ENCODE measurements at places on chromosomes 16 and 17.

- peak; percentile 40 for DNase-seq
Measured at GRCh38 chr16:49643429-49644144, 212.3 kb downstream of the ZNF423 start.

DNA sequence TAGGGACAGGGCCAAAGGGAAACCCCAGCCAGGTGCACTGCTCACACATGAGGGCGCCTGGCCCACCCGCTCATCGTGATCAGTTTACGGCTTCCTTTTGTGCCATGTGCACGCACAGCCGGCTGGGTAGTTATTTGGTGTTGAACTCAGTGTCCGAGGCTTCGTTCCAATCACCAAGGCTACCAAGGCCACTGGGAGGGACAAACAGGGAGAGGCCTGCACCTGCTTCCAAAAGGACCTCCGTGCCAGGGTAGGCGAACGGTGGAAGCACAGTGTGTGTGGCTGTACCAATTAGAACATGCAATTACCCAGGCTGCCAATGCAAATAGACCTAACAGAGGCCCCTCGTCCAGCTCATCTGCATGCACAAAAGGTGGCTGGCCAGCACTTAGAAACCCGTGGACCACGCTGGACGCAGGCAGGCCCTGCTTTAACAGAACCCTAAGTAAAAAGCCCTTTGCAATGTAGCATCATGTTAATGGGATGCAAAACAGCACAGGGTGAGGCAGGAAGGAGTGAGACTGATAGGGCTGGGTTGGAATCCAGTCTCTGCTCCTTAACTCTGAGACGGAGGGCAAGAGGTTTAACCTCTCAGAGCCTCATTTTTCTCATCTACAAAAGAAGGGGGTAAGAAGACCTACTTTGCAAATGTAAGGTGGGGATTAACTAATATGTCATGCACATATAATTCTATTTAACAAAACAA lies 204.0 kb downstream of the XYLT1 start:
- no peak for DNase-seq

GRCh38 chr16:79902351-79902750 lies 301.8 kb upstream of the MAF start:
- no peak for DNase-seq

- DNase-seq: no peak
Measured at GRCh38 chr16:77686385-77686784, 35.9 kb upstream of the NUDT7 start.

- no peak for DNase-seq
Measured at GRCh38 chr17:47690121-47690520, 3.8 kb upstream of the TBKBP1 start.

- no peak for DNase-seq
Measured at GRCh38 chr17:67759355-67760171, 41.8 kb downstream of the NOL11 start.

- DNase-seq: no peak
Measured at GRCh38 chr16:23155445-23156049, 6.3 kb upstream of the USP31 start.

DNA sequence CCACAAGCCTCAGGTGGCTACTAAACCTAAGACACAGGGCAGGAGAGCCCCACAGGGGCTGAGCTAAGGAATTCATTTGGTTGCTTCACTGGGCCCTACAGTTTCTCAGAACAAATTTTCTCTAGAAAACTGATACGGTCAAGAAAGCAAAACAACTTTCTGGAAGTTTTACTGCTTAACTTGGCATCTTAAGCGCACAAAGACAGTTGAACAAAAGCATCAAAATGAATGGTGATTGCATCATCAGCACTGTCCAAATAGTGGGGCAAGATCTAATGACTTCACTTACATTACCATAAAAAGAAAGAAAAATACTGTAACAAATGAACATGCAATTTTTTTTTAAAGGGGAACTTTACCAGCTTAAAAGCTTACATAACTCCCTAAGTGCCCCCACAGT lies 47.6 kb downstream of the XPO6 start:
- DNase-seq: no peak

DNA sequence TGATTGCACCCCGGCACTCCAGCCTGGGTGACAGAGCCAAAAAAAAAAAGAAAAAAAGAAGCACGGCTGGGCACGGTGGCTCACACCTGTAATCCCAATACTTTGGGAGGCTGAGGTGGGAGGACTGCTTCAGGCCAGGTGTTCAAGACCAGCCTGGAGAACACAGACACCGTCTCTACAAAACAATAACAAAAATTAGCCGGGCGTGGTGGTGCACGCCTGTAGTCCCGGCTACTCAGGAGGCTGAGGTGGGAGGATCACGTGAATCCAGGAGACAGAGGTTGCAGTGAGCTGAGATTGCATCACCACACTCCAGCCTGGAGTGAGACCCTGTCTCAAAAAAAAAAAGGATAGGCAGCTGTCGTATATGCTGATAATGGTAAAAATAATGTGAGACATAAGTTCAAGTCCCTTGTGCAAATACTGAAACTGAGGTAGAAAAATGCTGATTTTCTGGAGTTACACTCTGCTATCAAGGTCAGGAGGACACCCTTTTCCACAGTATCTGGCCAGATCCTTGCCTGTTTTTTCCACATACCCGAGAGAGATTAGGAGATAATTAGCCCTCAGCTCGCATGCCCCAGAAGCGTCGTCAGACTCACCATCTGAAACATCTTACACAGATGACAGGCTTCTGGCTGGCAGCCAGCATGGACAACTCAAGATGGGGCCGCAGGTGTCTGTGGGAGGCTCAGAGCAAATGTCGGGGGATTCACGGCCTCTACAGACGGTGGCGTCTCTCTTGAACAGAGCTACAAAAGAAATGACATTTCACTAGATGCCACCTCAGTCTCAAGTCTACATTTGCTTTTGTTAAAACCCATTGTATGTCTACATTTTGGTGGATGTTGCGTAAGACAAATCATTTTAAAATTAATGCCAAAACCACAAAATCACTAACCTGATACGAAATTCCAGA lies 36.8 kb downstream of the WDR45B start:
- no peak for DNase-seq

DNA sequence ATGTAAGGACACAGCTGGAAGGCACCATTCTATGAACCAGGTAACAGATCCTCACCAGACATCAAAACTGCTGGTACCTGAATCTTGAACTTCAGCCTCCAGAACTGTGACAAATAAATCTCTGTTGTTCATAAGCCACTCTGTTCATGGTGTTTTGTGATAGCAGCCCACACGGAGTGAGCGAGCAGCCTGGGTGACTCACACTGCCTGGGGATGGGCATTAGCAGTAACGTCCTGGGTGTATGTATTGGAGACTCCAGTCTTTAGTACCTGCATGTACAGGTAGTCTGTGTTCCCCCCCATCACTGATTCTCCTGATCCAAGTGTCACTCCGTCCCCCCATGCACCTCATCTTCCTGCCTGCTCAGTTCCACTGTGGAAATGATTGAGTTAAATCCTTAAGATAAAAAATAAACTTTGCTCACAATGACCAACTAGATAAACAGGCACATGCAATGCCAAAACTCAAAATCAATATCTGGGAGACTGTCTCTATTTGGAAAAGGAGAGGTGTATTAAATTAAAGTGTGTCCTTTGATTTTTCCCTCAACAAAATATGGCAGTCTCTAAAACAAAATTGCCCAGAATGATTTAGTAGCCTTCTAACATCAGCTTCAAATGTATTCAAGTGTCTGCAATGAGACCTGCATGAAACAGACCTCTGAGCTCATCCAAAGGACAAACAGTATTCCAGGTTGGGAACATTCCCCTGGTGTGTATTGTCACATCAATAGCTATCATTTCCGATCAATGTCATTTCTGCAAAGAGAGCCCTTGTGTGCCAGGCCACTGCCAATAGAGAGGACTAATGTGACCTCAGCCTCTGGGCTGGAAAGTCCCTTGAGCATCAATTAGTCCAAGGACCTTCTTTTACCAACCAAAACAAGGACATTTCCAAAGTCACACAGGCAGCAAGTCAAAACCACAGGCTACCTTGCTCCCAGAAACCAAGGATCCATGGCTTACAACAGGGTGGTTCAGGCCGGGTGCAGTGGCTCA lies 12.2 kb upstream of the VAT1L start:
- no peak for DNase-seq

GRCh38 chr16:49504023-49504364 lies 130.4 kb downstream of the C16orf78 start:
- DNase-seq: no peak

- DNase-seq: no peak
Measured at GRCh38 chr17:43562679-43563599, 16.8 kb upstream of the ETV4 start.

- DNase-seq: no peak
Measured at GRCh38 chr17:38747463-38748148, 530 bp downstream of the PCGF2 start.

DNA sequence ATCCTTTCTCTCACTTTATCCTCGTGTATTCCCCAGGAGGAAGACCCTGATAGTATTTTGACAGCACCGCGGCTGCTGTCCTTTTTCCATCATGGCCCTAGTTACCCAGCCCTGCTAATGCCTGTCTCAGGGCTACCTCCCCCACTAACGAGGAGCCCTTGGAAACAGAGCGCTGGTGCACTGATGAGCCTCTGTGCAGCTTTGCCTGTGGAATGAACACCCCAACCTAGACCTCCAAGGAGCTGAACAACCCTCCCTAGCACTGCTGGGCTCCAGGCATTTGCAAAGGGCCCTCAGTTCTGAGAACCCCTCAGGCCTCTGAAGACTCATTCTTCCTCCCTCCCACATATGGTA lies 23.3 kb upstream of the CCL1 start:
- DNase-seq: no peak

DNA sequence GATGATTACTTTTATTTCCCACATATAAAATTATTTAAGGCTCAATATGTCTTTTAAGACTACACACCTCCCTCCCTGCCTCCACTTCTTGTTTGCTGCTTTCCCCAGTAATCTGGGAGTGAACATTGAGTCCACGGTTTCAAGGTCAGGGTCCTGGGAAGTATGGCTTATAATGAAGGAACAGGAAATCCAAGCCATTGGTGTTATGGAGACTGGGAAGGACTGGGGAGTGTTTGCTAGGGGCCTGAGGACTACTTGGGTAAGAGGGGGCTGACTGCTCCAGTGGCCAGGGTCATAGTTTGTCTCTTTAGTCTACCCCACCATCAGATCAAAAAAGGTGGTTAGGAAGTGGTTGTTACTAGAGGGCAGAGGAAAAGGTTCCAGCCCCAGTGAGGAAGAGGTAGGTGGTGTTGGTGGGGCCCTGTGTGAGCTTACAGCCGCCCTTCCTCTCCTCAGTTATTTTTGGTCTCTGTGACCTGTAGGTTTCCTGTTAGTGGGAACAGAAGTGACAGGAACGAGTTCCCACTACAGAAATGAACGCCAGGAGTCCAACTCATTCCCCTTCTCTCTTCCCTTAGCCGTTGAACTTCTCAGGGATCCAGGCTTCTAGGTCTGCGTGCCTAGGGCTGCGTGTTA lies 742 bp upstream of the SLC16A13 start:
- no peak for DNase-seq

DNA sequence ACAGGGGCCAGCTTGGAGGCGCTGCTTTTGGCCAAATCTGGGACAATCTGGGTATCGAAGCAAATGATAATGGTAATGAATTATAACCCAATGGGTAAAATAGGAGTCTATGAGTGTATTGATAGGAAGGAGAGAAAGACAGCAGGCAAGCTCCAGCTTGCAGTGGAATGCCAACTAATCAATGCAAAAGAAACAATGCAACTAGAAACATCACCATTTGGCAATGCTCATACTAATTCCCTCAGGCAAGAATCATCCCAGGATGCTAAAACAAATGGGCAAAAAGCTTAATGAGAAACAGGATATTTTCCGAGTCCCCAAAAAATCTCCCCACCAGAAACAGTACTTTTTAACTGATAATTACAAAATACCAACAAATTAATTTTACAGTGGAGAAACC lies 64.7 kb downstream of the ADCY9 start:
- no peak for DNase-seq

GRCh38 chr17:4859816-4860625 lies 26.9 kb downstream of the MINK1 start:
- no peak for DNase-seq

GRCh38 chr17:47638903-47639302 lies 10.8 kb upstream of the KPNB1 start:
- no peak for DNase-seq

DNA sequence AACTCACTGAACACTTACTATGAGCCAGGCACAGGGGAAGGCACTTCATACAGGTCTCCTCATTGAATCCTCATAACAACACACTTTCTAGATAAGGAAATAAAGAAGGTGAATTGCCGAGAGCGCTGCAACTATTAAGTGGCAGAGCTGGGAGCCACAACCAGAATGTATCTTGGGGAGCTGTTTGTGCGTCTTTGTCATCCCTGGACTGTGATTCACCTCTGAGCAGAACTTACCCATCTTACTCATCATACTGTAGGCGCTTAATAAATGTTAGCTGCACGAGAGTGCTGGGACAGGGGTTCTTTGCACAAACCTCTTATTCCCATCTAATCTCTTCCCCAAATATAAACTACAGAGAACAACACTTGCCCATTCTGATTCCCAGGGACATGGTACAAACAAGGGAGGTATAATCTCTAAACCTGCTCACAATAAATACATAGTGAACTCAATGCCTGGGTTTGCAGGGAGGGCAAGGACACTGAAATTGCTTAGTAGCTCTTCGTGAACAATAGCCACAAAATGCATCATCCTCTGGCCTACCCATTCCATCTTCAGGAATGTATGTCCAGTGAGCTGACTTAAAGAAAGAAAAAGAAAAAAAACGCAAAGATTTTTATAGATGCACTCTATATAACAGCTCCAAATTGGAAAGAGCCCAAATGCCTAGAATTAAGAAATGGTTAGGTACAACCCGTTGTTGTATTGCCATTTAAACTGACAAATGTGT lies 43.0 kb downstream of the MYO18A start:
- DNase-seq: no peak

DNA sequence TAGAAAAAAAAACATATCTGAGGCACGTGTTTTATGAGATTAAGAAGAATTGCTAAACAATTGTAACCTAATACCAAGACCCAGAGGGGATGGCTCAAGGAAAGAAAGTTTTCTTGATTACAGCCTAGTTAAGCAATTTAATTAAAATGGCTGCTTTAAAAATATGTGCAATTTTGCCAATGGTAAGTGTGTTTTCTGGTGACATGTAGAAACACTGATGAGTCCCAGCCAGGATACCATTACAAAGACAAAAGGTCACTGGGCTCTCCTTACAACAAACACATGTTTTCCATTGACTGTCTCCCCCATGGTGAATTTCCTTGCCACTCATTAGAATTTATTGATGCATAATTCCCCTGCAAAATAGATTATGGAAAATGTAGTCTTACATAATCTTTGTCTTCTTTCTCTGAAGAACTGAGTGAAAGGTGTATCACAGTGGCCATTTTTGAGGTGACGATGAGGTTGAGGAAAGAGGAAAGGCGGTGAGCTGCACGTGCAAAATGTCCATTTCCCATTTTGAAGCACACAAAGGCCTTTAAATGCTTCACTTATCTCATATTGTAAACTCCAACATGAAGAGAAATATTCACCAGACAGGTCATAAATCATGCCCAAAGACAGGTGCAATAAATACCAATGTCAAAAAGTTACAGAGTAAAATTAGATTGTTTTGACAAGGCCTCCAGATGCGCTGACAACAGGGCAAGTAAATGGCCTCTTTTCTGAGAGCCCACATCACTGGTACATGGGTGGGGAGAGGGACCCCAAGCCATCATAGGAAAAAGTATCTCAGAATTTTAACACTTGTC lies 696.9 kb downstream of the KCNJ2 start:
- no peak for DNase-seq

- no peak for DNase-seq
Measured at GRCh38 chr17:61627125-61627524, 36.1 kb upstream of the NACA2 start.
